ENCODE measurements at places on chromosomes 7 and 10. TPM values are rescaled to one million over a fixed set of nuclear protein-coding genes. Genes with fewer than 3 reads are reported as not detected.
A peak's percentile ranks its signal among the peaks of the same experiment; 100 is the strongest.

DNA sequence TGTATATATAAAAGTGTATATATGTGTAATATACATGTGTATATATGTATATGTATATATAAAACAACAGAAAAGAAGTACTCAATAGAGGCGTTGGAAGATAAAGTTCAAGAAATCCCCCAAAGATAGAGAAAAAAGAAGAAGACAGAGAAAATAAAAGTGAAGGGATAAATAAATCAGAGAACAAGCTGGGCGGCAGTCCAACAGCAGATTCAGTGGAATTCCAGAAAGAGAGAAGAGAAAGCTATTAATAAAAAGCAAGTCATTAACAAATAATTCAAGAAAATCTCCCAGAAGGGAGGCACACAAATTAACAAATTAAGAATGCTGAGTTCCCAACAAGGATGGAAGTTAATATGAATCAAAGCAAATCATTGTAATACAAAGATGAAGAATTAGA, 59.3 kb upstream of the RNF148 start:
- no peaks in the 10 kb centered on the region for H3K27me3 ChIP-seq
- no peak for DNase-seq
- no peaks in the 10 kb centered on the region for H3K36me3 ChIP-seq
- no peak overlapping the region for H3K27ac ChIP-seq

- H3K27me3 ChIP-seq: no peaks in the 10 kb centered on the region
- no peak overlapping the region for H3K27ac ChIP-seq
- no peaks in the 10 kb centered on the region for H3K4me1 ChIP-seq
- no peak for DNase-seq
- H3K4me3 ChIP-seq: no peak overlapping the region
Measured at GRCh38 chr7:114502454-114503254, 88.0 kb downstream of the FOXP2 start.

- peak; percentile 64 for DNase-seq
- peak overlapping the region; percentile 73 for H3K4me3 ChIP-seq
- H3K27me3 ChIP-seq: no peaks in the 10 kb centered on the region
- no peaks in the 10 kb centered on the region for H3K36me3 ChIP-seq
- peak overlapping the region; percentile 100 for H3K27ac ChIP-seq
- peaks cover 51% of the 10 kb centered on the region for H3K4me1 ChIP-seq
Measured at GRCh38 chr7:26199301-26200037, 1.1 kb downstream of the HNRNPA2B1 start.

- H3K4me1 ChIP-seq: no peaks in the 10 kb centered on the region
- no peak overlapping the region for H3K27ac ChIP-seq
- no peaks in the 10 kb centered on the region for H3K36me3 ChIP-seq
- DNase-seq: no peak
- H3K27me3 ChIP-seq: peaks cover 4% of the 10 kb centered on the region
Measured at GRCh38 chr10:52566471-52567246, 205.9 kb downstream of the MBL2 start.

DNA sequence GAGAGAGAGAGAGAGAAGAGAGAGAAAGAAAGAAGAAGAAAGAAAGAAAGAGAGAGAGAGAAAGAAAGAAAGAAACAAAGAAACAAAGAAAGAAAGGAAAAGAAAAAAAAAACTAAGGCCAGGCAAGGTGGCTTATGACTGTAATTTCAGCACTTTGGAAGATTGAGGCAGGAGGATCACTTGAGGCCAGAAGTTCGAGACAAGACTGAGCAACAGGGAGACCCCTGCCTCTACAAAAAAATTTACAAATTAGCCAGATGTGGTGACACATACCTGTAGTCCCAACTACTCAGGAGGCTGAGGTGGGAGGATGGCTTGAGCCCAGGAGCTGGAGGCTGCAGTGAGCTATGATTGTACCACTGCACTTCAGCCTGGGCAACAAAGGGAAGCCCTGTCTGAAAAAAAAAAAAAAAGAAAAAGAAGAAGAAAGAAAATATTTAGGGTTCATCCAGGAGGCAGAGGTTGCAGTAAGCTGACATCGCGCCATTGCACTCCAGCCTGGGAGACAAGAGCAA, 2.8 kb downstream of the SERPINE1 start:
- H3K4me1 ChIP-seq: peaks cover 36% of the 10 kb centered on the region
- H3K27me3 ChIP-seq: no peaks in the 10 kb centered on the region
- H3K27ac ChIP-seq: no peak overlapping the region
- peaks cover 31% of the 10 kb centered on the region for H3K36me3 ChIP-seq
- H3K4me3 ChIP-seq: no peak overlapping the region

GRCh38 chr10:112182784-112183328, 709 bp downstream of the GPAM start:
- peak overlapping the region; percentile 90 for H3K4me3 ChIP-seq
- DNase-seq: no peak
- peak overlapping the region; percentile 83 for H3K27ac ChIP-seq
- peaks cover 19% of the 10 kb centered on the region for H3K4me1 ChIP-seq
- H3K27me3 ChIP-seq: no peaks in the 10 kb centered on the region
- H3K36me3 ChIP-seq: no peaks in the 10 kb centered on the region

- H3K27me3 ChIP-seq: no peaks in the 10 kb centered on the region
- H3K36me3 ChIP-seq: no peaks in the 10 kb centered on the region
- DNase-seq: no peak
- H3K4me1 ChIP-seq: no peaks in the 10 kb centered on the region
Measured at GRCh38 chr7:37656913-37657530, 26.5 kb upstream of the GPR141 start.

- DNase-seq: no peak
- no peaks in the 10 kb centered on the region for H3K4me1 ChIP-seq
- no peaks in the 10 kb centered on the region for H3K27me3 ChIP-seq
- no peaks in the 10 kb centered on the region for H3K36me3 ChIP-seq
- H3K27ac ChIP-seq: no peak overlapping the region
Measured at GRCh38 chr7:128259131-128260061, 18.3 kb downstream of the LEP start.

DNA sequence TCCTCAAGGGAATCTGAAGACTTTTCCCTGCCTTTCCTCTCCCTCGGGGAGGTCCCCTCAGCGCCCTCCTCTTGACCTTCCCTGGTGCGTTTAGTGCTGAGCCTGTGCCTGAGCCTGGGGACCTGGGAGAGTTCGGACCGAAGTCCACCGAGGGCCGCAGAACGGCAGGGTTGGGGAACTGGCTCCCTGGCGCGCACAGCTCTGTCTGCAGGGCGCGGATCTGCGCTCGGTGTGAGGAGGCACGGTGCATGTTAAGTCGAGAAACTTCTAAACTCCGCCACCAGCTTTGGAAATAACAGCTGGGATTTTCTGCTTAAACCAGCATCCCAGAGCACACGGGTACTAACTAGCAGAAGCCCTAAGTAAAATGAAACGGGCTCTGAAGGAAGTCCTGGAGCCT, 44.2 kb upstream of the SLC29A4 start:
- peaks cover 18% of the 10 kb centered on the region for H3K4me1 ChIP-seq
- no peaks in the 10 kb centered on the region for H3K27me3 ChIP-seq
- no peak overlapping the region for H3K4me3 ChIP-seq
- H3K27ac ChIP-seq: no peak overlapping the region
- H3K36me3 ChIP-seq: no peaks in the 10 kb centered on the region

- no peaks in the 10 kb centered on the region for H3K4me1 ChIP-seq
- no peaks in the 10 kb centered on the region for H3K36me3 ChIP-seq
- no peak for DNase-seq
- no peak overlapping the region for H3K4me3 ChIP-seq
Measured at GRCh38 chr10:103204353-103205255, 11.5 kb upstream of the NT5C2 start.

DNA sequence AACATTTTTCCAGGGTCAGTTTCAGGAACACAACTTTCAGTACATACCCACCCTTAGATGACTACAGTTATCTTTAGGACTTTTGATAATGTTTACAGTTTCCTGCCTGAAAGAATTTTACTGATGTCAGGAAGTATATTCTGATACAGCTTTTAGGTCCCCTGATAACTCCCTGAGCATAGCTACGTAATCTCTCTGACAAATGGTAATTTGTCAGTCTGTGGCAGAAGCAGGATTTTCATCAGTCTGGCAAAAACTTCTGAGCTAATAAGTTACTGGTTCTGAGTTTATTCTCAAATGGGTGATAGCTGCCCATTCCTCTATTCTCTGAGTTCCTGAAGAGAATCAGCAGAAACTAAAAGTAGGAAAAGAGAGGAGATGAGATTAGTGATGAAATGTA, 270.1 kb upstream of the MTPN start:
- H3K27me3 ChIP-seq: no peaks in the 10 kb centered on the region
- H3K4me1 ChIP-seq: no peaks in the 10 kb centered on the region
- no peaks in the 10 kb centered on the region for H3K36me3 ChIP-seq
- H3K27ac ChIP-seq: no peak overlapping the region

- H3K36me3 ChIP-seq: no peaks in the 10 kb centered on the region
- no peaks in the 10 kb centered on the region for H3K27me3 ChIP-seq
- peaks cover 23% of the 10 kb centered on the region for H3K4me1 ChIP-seq
- no peak for DNase-seq
Measured at GRCh38 chr10:110843031-110843430, 28.7 kb upstream of the PDCD4 start.

DNA sequence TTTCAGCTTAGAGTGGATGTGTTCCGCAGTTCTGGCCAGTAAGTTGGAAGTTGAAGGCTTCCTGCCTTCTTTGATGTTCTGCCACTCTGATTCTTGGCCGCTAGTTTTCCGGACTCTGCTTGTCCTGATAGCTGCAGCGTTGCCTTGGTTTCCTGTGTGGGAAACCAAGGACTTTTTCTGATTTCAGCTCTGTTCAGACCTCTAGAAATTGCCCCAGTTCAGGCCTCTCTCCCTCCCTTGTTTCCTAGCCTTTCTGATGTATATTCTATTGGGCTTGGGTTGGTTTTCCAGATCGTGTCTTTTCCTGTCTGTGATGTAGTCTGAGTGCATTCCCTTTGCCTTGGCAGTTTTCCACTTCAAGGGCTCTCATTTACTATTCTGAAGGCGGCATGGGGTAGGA, 318.7 kb downstream of the BBS9 start:
- H3K27ac ChIP-seq: no peak overlapping the region
- H3K4me1 ChIP-seq: peaks cover 3% of the 10 kb centered on the region

DNA sequence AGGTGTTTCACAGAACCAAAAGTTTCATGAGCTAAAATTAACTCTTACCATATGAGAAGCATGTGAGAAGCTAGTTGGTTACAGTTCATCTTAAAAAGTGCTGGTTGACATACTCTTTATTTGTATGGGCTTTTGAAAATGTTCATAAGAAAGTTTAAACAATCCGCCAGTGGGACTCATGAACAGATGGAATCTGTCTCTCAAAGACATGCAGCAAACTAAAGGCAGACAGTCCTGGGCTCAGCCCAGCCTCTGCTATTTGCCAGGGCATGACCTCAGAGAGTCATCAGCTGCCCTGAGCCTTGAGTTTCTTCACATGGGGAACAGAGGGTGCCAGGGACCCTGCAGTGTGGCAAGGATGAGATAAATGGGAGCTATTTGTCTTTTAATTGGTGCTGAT, 3.2 kb downstream of the PYROXD2 start:
- H3K36me3 ChIP-seq: no peaks in the 10 kb centered on the region
- H3K27ac ChIP-seq: peak overlapping the region; percentile 2
- peaks cover 20% of the 10 kb centered on the region for H3K4me1 ChIP-seq
- H3K27me3 ChIP-seq: no peaks in the 10 kb centered on the region
- DNase-seq: no peak
- H3K4me3 ChIP-seq: no peak overlapping the region

- H3K27ac ChIP-seq: no peak overlapping the region
- H3K36me3 ChIP-seq: no peaks in the 10 kb centered on the region
- H3K4me1 ChIP-seq: no peaks in the 10 kb centered on the region
- no peaks in the 10 kb centered on the region for H3K27me3 ChIP-seq
Measured at GRCh38 chr7:95798401-95798930, 26.1 kb downstream of the DYNC1I1 start.

DNA sequence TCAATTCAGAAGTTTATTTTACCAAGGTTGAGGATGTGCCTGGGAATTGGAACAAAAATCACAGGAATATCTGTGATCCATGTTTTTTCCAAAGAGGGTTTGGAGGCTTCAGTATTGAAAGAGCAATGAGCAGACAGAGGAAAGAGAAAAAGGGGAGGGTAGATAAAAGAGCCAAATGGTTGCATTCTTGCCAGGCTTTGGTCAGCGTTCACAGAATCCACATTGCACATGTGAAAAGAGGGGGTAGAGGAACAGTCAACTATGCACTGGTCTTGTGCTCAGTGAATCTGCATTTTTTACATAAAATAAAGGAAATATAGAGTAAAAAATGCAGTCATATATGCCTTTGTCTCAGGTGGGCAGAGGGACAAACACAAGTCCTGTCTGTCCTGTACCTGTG, 20.6 kb upstream of the ERCC6 start:
- H3K4me1 ChIP-seq: no peaks in the 10 kb centered on the region
- H3K27me3 ChIP-seq: peaks cover 4% of the 10 kb centered on the region
- no peak overlapping the region for H3K27ac ChIP-seq
- H3K4me3 ChIP-seq: no peak overlapping the region
- no peak for DNase-seq
- H3K36me3 ChIP-seq: no peaks in the 10 kb centered on the region

DNA sequence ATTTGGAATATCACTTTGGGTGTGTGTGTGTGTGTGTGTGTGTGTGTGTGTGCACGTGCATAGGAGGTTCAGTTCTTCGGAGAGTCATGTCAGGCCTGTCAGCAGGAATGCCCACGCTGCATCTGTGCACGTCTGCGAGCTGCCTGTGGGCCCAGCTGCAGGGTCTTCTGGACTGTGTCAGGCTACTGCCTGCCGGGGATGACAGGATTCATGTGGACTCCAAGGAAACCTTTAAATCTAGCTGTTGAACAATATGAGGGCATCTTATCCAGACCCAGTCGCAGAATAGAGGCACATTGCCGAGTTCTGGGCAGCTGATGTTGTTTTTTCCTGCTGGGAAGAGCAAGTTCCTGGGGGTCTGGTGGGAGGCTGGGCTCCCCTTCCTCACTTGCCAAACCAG, 19.0 kb downstream of the AQP1 start:
- H3K4me3 ChIP-seq: no peak overlapping the region
- peaks cover 35% of the 10 kb centered on the region for H3K4me1 ChIP-seq
- H3K27ac ChIP-seq: no peak overlapping the region
- H3K36me3 ChIP-seq: no peaks in the 10 kb centered on the region

AGFG2 gene
- total RNA-seq: 20.7 TPM

CDH23 gene
- total RNA-seq: 6.6 TPM

SPDYE2B gene
- total RNA-seq: not detected

AKR1C4 gene
- total RNA-seq: not detected

SEMA3A gene
- 0.61 TPM for total RNA-seq

CCDC146 gene
- total RNA-seq: 5.7 TPM

ADAM22 gene
- total RNA-seq: 0.62 TPM

IKZF1 gene
- total RNA-seq: 1.5 TPM

NIPSNAP2 gene
- 373 TPM for total RNA-seq

TMEM229A gene
- 0.17 TPM for total RNA-seq

ARL3 gene
- 14.9 TPM for total RNA-seq

UPK3B gene
- 0.97 TPM for total RNA-seq

Data from heart right ventricle (tissue), 16 donors.